ENCODE measurements at places on chromosomes 4 and X. TPM values are rescaled to one million over a fixed set of nuclear protein-coding genes. Genes with fewer than 3 reads are reported as not detected.

ANKRD50 gene
- 5.9 TPM for total RNA-seq

SRPK3 gene
- not detected for total RNA-seq

EPGN gene
- total RNA-seq, result not detected

UCP1 gene
- not detected for total RNA-seq

RASGEF1B gene
- not detected for total RNA-seq

SH2D1A gene
- total RNA-seq, result not detected

UGT2B11 gene
- total RNA-seq, result 0.21 TPM

USP17L10 gene
- not detected for total RNA-seq

GLRB gene
- 0.73 TPM for total RNA-seq

MID1IP1 gene
- total RNA-seq, result 31.2 TPM

TIMM17B gene
- 104 TPM for total RNA-seq

MND1 gene
- 13.3 TPM for total RNA-seq

USP17L17 gene
- total RNA-seq, result not detected

SLC34A2 gene
- total RNA-seq, result 0.02 TPM

CTBP1 gene
- 83.6 TPM for total RNA-seq

PCYT1B gene
- not detected for total RNA-seq

GPRASP2 gene
- 5.0 TPM for total RNA-seq

All from A549 treated with GW870086 at 1 μM for 4 hours (cell line).